Stimulated activated CD4-positive, alpha-beta T cell treated with anti-CD3 and anti-CD28 coated beads, Interleukin-4, amount 100 ng/mL, for 24 hours (primary cell): ENCODE measurements at places on chromosomes 16 and 17.

DNA sequence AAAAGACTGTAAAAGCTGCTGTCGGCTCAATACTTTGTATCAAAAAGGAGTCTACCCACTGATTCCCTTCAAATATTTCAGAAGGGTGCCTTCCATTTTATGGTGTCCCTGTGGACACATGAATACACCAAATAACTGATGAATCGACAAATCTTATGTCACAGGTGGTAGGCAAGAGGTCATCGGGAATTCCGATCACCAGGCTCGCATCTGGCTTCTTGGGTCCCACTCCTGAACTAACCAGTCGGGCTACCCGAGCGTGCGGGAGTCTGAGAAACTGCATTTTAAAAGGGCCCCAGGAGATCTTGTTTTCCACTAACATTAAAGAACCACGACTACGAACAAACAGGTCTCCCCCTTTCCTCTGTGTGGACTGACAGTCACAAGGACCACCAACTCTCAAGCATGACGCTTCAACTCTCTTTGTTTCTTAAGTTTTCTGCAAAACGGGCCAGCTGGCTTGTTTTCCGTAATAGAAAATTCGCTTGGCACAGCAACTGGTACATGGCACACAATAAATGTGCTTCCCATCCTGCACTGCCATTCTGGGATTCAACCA, 873 bp downstream of the PSME3IP1 start:
- no peak for DNase-seq

- no peak for DNase-seq
Observed at GRCh38 chr17:8080799-8081219, 6.7 kb downstream of the ALOX12B start.

- peak; percentile 20 for DNase-seq
Observed at GRCh38 chr16:4846503-4846900, 586 bp downstream of the GLYR1 start.

DNA sequence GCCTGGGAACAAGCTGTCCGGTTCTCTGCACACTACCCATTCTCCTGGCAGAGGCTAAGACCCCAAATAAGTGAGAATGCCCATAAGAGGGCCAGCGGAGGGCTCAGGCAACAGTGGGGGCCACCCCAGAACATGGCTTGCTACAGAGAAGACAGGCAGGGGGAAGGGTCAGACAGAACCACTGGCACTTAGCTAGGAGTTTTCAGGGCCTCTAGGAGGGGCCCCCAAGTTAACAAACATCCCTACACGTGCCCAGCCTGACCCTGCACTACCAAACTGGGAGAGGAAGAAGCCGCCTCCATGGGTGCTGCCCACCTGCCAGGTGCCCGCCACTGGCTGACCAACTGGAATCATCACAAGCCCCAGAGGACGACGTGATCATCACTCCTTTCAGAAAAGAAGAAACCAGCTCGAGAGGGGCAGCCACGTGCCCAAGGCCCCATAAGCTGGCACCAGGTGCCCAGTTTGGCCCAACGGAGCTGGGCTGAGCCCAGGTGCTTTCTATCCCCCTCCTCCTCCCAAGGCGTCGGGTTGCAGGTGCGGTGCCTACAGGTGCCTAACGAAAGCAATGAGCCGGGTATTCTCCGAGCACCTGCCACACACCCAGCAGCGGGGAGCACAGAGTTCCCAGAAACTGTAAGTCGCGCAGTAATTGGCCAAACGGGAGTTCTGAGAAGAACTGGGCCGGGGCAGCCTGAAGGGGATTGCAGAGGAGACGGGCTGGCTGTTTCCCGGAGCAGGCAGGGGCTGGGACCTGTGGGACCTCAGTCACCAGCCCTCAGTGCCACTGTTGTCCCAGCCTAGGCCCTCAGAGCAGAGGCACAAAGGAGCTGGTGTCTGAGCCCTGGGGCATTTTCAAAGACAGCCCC, 13.2 kb downstream of the RPH3AL start:
- DNase-seq, result no peak

DNA sequence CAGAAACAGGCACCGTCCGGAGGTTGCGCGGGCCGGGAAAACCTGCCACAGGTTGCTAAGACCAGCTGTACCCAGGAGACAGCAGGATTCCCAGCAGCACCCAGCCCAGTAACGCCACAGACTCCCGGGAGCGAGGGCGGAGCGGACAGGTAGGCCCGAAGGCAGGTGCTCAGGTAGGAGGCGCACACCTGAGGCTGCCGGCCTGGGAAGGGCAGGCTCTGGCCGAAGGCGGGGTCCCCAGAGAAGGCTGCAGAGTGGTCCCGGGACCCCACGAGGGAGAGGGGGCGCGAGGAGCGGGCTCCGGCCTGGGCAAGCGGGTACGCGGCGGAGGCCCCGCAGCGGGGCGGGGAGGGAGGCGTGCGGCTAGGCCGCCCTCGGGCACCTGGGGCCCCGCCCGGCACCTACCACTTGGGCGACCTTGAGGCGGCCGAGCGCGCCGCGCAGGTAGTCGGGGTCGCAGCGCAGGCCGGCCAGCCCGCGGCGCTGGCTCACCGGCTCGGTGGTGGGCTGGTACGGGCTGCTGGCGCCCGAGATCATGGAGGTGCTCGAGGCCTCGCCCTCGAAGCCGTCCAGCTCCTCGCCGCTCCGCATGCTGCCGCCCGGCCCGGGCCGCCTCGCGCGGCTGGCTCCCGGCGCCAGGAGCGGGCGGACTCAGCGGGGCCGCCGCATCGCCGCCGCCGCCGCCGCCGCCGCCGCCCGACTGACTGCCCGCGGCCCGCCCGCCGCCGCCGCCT, 441 bp downstream of the CMTM4 start:
- peak; percentile 7 for DNase-seq

DNA sequence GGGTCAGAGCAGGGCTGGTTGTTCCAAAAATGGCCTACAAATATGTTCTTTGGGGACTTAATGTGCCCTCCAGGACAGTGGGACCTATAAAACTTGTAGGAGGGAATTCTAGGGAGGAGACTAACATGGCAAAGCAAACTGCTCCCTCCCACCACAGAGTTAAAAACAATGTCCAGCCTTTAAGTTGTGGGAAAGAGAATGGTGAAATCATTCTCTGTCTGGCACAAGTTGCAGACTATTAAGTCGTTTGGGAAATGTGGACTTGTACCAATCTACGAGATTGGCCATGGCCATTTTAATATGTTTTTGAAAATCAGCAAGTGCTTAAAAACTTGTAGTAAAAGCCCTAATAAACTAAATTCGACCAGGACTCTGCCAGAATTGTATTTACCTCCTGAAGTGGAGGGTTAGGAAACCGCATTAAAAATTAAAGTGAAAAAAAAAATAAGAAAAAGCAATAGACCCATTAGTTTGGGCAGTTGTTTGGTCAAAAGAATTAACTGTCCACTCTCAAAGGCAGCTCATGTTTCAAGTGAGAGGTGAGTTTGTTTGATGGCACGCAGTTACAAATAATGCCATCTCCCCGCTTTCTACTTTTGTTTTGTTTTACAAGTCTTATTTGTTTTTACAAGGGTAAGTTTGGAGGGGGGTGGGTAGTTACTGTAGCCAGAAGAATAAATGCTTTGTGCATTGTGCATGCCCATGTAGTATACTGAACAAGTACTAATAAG, 32.4 kb downstream of the ANKFN1 start:
- DNase-seq, result no peak

DNA sequence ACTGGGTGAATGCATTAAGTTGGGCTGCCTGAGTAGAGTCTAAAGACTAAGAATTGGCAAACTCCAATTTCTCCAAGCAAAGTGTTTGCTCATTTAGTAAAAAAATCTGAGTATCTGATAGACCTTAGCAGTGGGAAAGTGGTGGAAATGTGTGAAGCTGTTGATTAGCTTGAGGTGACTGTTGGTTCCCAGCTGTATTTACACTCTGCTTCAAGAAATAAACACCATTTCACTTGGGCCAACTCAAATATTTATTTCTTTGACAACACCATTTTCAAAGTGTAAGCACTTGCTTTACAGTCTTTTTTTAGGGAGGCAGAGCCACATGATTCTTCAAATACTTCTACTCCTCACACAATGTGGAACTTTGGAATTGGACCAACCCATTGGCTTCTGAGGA, 8.7 kb downstream of the KCTD19 start:
- no peak for DNase-seq

- peak; percentile 43 for DNase-seq
Observed at GRCh38 chr16:17026600-17027242, 444.0 kb downstream of the XYLT1 start.

DNA sequence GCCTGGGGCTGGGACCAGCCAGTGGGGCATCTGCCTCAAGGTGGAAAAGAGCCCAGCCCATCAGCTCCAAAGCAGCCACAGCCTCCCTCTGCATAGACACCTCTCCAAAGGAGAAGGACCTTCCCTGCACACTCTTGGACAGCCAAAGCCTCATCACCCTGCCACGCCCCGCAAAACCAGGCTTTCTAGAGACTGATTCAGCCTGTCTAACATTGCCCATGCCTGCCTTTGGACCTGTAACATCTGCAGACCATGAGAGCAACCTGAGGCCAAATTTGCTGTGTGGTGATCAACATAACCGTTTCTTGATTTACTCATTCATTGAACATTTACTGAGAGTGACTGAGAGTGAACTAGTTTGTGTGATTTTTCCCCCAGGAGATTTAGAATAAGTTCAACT, 219.7 kb upstream of the HSBP1 start:
- no peak for DNase-seq

DNA sequence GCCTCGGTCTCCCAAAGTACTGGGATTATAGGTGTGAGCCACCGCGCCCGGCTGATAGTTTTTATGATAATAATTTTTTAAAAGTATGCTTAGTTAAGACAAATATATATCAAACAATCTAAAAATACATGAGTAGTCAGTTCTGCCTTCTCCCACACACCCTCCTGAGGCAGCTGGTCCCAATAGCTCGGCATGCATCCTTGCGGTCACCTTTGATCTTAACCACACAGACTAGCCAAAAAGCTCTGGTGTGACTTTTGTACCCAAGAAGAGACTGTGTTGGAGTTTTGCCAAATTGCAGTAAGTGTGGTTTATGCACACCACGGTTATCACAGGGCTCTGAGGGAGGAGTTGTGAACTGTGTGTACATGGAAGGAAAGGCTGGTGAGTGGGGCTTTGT, 25.6 kb downstream of the ATP6V0A1 start:
- DNase-seq, result peak; percentile 78

DNA sequence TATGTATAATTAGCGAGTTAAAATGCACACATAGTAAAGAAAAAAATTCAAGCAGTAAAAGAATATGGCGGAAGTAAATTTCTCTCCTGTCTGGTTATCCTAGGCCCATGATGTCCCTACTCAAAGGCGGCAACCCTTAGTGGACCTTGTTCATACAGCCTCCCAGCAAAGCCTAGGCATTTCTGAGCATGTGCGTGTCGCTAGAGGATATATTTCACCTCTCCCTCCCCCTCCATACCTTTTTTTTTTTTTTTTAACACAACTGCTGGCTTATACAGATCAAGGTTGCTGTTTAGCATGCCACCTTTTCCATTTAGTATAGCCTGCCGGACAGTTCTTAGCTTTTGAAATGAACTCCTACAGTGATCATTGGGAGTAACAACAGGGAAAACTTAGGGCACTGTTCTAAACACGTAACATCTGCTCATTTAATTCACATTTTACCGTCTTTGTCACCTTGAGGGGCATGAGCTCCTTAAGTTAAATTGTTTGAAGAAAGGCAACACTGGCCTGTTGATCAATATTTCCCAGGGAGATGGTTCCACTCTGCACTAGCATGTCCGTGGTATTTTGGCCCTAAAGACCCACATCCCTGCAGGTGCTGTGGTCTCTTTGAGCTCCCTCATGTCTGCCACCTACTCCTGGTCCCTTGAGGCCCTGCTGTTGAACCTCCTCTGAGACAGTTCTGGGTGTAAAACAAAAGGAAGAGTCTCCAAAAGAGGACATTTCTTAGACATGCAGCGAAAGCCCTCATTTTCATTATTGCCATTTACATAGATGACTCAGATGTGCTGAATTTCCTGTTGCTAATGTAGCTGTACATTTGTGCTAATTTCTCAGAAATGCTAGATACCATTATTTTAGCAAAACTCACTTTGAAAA, 4.1 kb upstream of the TNFRSF13B start:
- no peak for DNase-seq

DNA sequence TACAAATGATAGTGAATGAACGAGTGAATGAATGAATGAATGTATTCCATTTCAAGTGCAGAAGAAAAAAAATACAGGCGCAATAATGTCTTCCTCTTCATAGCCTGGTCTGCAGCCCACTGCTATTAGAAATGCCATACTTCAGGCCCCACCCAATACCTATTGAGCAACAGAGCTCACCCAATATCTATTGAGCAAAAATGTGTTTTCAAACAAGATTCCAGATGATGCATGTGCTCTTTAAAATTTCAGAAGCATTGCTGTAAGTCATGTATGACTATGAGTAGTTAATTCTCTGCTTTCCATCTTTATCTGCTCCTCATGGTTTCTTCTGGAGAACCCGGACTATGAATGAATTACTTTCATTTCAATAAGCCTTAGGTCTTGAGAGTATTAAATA, 308.2 kb downstream of the XYLT1 start:
- no peak for DNase-seq

GRCh38 chr17:14942526-14943190, 322.5 kb downstream of the PMP22 start:
- no peak for DNase-seq

DNA sequence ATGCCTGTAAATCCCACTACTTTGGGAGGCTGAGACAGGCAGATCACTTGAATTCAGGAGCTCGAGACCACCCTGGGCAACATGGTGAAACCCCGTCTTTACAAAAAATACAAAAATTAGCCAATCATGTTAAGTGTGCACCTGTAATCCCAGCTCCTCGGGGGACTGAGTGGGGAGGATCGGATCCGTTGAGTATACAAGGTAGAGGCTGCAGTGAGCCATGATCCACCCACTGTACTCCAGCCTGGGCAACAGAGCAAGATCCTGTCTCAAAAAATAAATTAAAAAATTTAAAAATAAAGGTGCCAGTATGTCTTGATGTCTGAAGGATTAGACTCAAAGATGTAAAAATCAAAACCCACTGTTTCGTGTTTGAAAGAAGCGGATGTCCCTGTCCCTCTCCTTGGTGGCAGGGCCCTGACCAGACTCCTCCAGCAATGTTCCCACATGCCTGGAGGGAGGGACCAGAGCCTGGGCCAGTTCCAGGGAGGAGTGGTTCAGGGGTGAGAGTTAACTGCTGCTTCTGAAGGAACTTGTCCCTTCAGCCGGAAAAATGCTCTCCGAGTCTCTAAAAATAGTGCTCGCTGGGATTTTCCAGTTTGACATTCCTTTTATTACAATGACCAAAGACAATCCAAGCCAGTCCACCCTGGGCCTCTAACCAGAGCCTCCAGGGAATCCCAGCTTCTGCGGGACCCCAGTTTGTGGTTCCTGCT, 9.4 kb upstream of the CMTM4 start:
- no peak for DNase-seq

DNA sequence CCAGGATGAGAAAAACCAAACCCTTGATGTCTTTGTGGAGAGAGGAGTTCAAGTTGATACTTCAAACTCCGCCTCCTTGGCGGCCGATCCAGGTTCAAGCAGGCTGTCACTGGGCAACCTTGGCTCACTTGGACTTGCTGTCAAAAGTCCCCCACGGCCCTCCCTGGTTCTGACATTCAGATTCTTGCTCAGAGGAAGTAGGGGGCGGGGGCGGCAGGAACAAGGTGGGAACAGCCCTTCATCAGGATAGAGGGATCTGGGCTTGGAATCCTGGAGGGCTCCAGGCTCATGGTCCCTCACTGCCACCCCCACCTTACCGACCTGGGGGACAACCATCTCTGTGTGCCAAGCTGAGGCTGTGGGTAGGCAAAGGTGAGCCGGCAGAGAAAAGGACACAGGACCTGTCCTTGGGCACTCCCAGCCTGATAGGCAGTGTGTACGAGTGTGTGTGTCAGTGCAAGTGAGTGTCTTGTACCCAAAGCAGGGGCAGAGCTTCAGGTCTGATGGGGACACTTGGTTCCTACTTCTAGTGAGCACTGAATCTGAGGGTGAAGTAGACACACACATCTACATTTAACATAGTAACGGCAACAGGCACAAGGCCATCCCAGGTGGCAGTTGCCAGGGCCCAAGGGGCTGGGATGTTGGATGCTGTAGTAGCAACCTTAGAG, 6.6 kb upstream of the TSPOAP1 start:
- DNase-seq, result peak; percentile 45
